ENCODE measurements at places on chromosomes 5 and 9.

DNA sequence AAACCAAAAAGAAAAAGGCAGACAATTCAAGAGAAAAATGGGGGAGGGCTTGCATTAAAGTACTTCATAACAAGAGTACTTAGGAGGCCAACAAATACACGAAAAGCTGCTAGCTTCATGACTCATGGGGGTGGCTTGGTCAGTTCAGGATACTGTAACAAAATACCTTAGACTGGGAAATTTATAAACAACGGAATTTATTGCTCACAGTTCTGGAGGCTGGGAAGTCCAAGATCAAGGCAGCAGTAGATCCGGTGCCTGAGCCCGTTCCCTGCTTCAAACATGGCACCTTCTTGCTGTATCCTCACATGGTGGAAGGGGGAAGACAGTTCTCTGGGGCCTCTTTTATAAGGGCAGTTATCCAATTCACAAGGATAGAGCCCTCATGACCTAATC lies 111.4 kb downstream of the C9orf50 start:
- no peak for DNase-seq

DNA sequence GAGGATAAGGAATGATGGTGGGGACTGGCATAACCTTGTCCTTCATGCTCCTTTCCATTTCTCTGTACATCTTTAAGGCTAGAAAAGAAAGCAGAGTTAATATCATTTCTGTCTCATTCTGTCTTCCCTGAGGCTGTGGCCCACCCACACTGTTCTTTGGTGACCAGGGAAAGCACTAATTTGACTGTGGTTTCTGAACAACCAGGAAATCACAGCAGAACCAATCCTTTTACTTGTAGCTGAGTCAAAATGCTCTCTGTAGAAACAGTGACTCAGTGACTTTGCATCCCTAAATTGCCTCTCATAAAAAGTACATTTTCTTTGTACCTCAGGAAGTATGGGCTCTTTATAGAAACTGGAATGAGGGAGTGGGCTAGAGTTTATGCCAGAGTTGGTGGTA lies 28.1 kb downstream of the IL33 start:
- DNase-seq: no peak

GRCh38 chr5:134124289-134125038 lies 10.0 kb downstream of the TCF7 start:
- DNase-seq: no peak

DNA sequence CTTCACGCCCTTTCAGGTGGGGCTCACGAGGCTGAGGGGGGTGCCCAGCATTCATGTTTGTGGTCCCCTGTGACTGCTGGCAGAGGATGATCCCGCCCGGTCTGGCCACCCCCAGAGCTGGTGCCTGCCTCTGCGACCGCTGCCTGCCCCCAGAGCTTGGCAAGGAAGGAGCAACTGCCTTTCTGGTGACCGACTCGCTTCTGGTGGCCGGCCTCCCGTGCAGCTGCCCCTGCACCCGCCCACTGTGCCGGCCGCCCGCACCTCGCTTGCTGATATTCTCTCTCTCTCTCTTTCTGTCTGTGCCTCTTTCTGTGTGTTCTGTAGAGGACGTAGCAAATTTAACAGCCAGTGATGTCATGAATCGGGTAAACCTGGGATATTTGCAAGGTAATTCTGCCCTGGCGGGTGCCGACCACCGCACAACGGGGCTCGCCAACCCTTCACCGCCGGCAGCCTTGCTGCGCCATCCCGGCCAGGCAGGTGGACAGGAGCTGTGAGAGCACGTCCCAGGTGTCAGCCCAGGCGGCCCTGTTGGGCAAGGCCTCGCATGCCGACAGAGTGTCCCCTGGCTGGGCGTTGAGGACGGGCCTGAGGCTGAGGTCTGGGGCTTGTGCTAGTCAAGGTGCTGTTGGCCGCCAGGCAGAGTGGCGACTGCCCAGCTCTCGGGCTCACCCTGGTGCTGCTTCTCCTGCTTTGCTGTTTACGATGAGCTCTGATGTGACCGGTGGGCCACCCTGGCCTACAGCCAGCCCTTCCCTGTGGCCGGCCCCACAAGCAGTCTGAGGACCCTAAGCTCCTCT lies 86.0 kb downstream of the KCNT1 start:
- DNase-seq: no peak

GRCh38 chr5:63262185-63262981 lies 683.8 kb downstream of the LRRC70 start:
- no peak for DNase-seq

- no peak for DNase-seq
These were observed 48.5 kb downstream of the PLGRKT start for GRCh38 chr9:5389109-5389732.

- no peak for DNase-seq
These were observed 65.0 kb downstream of the CEMIP2 start for GRCh38 chr9:71703172-71703872.

- DNase-seq: no peak
These were observed 435.1 kb upstream of the CDH9 start for GRCh38 chr5:27473307-27474046.

DNA sequence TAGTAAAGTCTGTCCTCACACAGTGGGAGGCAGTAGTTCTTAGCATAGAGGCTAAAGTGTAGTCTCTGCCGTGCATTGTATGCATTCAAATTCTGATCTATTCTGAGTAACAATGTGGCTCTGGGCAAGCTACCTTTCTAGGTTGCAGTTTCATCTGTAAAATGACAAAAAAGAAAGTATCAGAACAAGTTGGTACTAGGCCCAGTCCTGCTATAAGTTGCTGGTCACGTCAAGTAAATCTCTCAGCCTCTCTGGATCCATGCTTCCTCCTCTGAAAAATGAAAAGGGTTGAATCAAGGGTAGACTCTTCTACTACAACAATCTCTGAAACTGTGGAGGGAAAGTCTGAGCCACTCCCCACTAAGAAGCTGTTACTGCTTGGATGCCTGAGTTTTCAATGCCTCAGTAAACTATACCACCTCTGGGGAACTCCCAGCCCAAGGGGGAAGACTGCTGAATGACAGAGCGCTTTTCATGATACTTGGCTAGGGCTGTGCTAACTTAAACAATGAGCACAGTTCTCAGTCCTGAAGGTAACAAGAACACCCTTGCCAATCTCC lies 34.5 kb upstream of the SPARC start:
- DNase-seq: no peak

- DNase-seq: no peak
These were observed 231.0 kb downstream of the CDK5RAP2 start for GRCh38 chr9:120348951-120349429.

DNA sequence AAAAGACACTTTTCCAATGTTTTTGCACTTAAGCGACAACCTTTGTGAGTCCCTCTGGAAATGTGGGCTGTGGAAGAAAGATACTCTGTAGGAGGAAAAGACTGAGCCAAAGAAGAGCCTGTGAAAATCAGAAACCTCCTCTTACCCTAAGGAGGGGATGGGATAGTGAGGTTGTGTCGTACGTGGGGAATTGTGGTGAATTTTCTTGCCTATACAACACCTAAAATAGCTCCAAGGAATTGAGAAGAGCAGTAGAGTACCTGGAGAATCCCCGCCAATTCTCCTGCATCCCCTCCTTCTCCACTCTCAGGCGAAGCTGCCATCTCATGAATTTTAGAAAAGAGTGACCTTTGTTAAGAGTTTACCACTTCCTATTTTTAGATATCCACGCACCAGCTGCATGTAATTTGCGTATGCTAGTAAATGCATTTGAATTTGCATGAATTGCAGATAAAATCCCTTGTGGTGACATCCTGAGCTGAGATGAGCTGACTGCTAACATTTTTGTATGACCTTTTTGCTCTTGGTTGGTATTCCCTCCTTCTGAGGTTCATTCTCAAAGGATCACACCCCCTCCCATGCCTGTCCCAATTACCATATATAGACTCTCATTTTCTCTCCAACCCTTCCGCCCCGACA lies 147.2 kb downstream of the PCSK5 start:
- no peak for DNase-seq

- DNase-seq: no peak
These were observed 15.6 kb downstream of the NIM1K start for GRCh38 chr5:43207601-43208000.

DNA sequence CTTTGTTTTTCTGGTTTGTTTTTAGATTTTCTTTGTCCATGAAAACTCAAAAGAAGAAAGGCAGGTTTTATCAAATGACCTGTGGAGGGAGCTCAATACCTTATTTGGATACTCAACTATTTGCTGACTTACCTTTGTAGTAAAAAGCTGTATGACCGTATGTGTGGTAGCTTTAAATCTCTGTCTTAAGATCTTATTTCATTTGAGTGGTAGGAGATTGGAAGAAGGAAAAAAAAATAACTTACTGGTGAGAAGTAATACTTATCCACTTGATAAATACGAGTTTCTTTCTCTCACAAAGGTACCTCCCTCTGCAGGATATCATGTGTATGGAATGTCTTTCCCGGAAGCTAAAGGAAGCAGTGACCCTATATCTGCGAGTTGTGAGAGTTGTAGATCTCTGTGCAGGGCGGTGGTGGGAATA lies 15.0 kb downstream of the FBXO38 start:
- DNase-seq: no peak

DNA sequence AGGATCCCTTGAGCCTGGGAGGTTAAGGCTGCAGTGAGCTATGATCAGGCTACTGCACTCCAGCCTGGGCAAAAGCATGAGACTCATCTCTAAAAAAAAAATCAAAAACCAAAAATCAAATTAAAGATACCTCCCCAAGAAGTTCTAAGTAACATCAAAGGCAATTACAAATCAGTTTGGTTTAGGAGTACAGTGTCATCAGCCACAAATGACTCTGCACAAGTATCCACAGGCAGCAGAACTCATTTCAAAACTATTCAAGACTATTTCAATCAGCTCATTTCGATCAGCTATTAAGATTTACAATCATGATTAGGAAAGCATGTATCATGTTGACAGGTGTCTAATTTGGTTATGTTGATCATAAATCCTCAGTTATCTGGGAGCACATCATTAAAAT lies 19.1 kb downstream of the TRMO start:
- no peak for DNase-seq

- no peak for DNase-seq
These were observed 1.6 kb upstream of the BRINP1 start for GRCh38 chr9:119370816-119371215.

DNA sequence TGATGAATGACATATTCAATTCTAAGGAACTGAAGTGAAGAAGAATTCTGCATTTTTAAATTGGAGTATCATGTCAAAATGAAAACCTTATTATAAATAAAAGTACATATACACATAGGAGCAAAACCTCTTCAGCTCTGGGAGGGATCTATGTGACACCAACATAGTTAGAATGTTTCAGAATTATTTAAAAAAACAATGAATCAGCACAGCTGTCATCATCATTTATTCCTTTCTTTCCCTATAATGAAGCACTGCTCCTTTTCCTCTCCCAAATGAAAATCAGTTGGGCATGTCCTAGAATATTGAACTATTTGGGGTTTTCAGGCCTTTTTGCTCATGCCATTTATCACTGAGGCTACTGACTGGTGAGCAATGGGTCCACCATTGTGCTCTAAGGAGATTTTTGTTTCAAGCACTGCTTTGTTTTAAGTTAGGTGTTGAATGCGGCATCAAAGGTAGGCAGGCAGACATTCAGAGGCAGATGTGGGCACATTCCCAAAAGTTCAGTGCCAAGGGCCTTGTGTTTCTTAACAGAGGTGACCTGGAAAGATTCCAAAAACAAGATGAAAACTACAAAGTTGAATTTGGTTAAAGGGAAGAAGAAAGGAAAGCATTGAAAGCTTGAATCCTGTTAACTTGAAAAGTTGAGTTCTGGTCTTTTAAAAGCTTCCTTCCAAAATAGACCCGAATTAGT lies 126.4 kb upstream of the ADAMTSL1 start:
- DNase-seq: no peak

GRCh38 chr9:91682806-91683205 lies 259.2 kb upstream of the NFIL3 start:
- DNase-seq: no peak

DNA sequence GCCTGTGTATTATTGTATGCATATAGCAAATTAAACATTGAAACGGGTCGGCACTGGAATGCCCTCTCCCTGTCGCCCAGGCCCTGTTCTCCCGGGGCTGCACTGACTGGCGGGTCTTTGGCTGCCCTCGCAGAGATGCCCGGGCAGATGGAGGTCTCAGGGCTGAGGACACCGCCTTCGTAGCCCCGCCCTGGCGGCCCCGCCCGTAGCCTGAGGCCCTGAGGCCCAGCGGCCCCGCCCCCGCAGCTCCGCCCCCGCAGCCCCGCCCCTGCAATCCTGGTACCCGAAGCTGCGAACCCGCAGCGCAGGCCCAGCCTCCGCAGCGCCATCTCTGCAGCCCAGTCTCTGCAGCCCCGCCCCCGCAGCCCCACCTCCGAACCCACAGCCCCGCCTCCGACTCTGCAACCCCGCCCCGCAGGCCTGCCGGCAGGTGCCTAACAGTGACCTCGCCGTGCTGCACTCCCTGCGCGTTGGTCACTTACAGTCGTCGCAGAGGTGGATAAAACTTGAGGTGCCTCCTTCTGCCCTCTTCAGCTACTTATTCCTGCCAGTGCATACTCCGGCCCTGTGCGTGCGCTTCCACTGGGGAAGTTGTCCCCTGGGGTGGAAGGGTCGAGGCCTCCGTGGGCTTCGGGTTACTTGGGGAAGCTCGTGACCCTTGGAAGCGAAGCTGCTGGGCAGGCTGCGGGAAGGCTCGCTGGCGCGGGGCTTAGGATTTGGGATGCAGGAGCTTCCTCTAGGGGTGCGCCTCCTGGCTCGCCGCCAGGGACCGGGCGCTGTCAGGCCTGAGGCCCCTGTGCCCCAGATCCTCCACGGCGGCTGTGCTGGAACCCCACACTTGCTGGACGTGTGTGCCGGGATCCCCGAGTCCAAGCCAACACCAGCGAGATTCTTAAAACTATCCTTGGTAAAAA lies 72.3 kb downstream of the ICE1 start:
- DNase-seq: no peak

DNA sequence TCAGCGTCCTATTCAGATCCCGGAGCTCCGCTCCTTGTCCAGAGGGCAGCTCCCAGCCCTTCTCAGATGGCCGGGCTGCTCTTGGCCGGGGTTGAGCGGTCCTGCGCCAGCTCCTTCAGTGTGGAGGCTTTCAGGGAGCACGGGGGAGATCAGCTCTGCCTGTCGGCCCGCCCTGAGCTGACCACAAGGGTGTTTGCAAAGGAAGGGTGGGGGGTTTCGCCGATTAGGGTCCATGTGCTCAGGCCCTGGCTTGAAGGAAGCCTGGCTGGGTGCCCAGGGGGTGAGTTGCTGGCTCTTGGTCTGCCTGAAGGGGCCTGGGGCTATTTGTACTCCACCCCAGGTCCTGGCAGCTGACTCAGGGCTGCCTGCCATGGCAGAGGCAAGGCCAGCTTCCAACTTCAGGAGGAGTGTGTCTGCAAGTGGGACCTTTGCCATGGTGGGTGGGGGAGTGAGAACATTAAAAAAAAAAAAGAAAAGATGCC lies 250.1 kb upstream of the KLF4 start:
- peak; percentile 30 for DNase-seq

GRCh38 chr5:166716856-166717492 lies 1574.5 kb upstream of the WWC1 start:
- DNase-seq: no peak

- DNase-seq: no peak
These were observed 46.3 kb downstream of the MAST4 start for GRCh38 chr5:66642538-66642937.

Measured in skin of body (tissue), 3 donors.